NCI-H1417 (cell line): ENCODE measurements at places on chromosomes 5 and 9.
A peak's percentile ranks its signal among the peaks of the same experiment; 100 is the strongest.

DNA sequence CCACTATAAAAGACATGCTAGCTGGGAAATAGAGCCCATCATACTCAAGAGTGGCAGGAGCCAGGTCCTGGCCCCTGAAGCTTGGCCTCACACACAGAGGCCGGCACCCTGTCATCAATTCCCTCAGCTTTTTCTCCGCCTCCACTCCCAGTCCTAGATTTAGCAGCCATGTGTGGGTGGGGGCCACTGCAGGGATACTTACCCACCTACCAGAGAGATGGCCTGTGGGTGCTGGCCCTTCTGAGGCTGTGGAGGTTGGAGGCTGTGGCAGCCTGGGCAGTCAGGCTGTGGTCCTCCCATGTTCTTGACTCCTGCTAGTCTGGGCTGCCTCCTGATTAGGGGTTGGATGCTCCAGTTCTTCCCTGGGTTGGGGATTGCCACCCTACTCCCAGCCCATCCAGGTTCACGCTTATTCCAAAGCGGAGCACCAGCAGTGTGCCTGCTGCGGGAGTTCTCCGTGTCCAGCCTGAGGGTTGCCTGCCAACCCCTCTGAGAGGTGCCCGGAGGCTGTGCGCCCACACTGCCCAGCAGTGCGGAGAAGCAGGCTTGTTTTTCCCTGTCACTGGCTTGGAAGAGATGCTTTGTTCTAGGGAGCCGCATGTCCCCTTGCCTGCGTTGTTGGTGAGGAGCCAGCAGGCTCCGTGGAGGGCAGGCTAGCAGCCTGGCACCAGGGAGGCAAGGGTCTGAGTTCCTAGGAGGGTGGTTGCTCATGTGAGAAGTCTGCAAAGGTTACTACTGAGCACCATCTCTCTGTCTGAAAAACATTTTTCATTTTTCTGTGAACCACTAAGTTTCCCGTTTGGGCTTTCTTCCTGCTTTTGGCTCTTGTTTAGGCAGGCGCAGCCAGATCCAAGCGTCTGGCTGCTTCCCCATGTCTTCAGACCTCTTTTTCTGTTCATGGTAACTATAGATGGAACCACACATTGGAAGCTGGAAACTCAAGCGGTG, 7.5 kb downstream of the SLC22A5 start:
- DNase-seq: no peak

DNA sequence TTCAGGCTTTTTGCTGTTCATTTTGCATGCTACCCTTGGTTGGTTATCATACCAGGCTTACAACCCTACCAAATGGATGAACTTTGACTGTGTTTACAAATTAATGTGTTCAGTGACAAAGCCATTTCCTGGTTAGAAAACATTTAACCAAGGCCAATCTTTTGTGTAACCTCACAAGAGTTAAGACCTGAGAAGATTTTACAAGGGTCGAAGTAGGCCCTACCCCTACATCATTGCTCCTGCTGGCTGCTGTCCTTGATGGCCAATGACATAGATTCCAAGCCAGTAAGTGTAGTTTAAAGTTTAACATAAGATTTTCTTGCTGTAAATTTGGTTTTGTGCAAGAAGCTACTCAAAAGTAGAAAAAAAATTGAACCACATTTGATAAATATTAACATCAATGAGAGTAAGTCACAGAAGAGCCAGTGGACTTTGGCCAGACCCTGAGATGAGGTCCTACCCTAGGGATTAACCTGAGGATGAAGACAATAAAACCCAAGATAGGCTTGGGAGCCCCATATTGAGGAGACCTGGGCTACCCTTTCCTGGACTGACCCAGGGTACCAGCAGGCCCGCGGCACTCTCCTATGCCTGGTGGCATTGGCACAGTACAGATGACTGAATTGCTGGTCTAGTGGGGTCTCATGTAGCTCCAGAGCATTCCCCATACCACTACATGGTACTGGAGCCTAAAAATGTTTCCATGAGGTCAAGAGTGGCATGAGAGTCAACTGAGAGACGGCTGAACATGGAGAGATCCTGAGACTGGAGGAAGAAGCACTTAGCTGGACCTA, 8.3 kb downstream of the C1QTNF3 start:
- no peak for DNase-seq

DNA sequence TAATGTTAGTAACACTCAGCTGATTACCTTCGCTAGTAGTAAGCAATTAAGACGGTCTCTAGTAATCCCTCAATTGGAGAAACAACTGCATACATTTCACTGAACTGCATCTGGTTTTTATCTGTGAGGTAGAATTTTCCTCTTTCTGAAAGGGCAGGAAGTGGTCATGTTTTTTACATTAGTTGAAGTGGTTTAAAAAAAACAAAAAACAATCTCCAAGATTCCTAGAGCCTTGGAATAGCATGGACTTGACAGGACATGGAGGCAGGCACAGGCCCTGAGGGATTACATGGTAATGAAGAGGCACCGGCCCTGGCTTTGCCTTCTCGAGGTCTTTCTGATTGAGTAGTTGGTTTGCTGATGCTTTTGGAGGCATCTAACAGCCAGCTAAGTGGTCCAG, 25.8 kb downstream of the THBS4 start:
- no peak for DNase-seq

DNA sequence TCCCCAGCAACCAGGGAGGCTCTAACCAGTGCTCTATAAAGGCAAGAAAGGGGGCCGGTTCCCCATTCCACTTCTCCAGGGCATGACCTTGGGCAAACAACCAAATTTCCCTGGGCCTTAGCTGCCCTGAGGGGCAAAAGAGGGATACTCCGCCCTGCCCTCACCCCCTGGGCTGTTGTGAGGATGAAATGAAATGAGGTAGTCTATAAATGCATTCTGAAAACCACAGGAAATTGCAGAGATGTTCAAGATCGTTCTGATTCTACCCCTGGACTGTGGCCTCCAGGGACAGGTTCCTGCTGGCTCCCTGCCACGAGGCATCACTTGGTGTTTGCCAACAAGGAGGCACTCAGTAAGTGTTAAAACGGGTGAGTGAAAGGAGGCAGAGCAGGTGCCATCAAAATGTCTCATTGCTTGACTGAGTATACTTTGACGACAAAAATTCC, 5.7 kb downstream of the RAPGEF1 start:
- DNase-seq: peak; percentile 36

- no peak for DNase-seq
Observed at GRCh38 chr9:64061013-64061627, 1223.9 kb downstream of the FOXD4L5 start.

GRCh38 chr9:89145097-89145496, 33.5 kb downstream of the SHC3 start:
- DNase-seq: no peak

DNA sequence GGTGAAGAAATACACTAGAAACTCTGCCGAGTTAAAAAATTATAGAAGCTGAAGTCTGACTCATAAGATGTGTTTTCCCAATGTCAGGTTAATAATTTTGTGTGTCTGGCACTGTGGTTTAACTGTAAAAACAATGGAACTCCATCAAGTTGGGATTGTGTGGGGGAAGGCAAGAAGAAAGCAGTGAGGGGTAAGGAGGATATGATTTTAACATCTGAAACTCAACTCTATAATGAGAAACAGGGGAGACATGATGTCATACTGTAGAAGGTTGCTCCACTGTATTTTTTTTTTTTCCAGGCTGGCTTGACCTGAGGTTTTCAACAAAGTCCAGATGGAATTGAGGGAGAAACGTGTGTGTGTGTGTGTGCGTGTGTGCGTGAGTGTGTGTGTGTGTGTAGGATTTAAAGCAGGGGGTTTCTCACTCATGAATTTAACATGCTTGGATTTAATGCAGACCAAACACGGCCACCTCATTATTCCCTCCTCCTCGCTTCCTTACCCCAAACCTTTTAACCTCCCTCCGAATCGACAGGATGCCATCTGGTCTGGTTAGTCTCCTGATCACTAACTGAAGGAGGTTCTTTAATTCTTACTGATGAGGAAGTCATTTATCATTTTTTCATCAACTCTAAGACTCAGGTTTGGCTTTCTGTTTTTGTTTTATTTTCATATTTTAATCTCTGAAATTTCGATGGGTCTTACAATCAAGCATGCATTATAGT, 140.2 kb upstream of the LPAR1 start:
- DNase-seq: no peak

DNA sequence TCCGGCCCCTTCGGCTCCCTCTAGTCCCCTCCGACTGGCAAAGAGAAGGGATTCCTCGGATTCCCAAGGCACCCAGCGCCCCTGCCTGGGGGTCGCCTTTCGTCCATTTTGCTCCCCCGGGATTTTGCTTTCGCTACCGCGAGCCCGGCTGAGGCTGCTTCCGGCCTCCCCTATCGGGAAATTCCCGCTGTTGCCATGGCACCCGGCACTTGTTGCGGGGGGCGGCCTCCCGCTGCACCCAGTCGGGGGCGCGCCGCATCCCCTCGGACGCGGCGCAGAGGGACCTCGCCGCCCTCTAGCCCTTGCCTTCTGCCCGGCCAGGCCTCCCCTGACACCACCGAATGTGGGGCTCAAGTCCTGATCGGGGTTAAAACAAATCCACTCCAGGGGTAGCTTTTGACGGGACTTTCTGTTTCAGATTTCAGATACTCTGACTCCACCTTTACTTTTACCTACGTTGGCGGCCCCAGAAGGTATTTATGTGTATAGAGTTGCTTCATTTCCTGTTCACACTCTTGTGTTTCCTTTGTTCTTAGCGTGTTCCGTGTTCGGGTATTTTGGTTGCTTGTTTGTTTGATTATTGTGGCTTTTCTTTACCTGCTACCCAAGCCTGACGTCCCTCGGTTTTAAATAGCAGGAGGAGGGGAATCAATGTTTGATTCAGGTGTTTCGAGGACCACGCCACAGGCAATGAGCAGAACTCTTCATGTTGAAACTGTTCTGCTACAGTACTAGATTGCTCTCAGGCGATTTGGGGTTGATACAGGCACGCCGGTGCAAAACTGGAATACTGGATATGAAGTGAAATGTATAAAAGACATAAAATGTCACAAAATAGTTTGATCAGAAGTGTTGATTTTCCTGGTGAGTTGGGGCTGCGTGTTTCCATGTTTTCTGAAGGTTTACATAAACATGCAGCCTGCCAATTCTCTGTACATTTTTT, 1.5 kb downstream of the PARP8 start:
- DNase-seq: peak; percentile 75

GRCh38 chr5:140011297-140011802, 31.7 kb downstream of the NRG2 start:
- DNase-seq: no peak

GRCh38 chr5:117252566-117252965, 677.9 kb upstream of the SEMA6A start:
- DNase-seq: no peak

GRCh38 chr5:150241298-150242160, 48.0 kb downstream of the CAMK2A start:
- DNase-seq: no peak

DNA sequence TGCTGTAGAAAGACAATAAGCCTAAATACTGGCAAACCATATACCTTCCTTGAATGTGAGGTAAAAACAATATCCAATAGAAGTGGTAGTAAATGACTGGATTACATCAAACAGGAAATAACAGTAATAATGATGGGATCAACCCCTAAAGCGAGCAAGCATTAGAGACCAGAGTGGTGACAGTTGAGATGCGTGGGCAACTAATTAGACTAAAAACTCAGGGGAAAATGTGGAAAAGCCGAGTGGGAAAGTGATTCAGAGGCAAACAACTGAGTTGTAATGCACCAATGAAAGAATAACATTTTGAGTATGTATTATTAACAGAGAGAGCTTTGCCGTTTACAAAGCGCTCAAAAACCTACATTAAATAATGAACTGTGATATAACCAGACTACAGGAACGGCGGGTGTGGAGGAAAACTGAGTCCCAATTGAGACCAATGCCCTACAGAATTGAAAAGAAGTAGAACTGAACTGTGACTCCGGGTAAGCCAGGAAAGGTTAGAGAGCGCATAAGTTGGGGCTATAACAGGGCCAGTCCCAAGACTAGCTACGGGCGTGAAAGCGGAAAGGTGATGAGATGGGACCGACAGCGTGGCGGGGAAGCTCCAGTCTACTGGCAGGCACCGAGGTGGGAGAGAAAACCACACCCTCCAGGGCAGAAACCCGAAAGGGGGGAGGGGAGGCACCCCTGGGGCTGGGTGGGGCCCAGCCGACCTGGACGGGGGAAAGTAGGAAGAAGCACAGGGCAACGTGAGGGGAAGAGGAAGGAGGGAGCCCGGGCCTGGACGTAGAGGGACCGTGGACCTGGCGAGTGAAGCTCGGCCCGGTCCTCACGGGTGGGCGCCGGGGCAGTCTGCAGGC, 592 bp downstream of the UBAP2 start:
- DNase-seq: peak; percentile 7

GRCh38 chr5:169286572-169287300, 14.2 kb downstream of the SLIT3 start:
- DNase-seq: no peak

GRCh38 chr5:132237670-132238069, 10.0 kb upstream of the P4HA2 start:
- DNase-seq: no peak

- no peak for DNase-seq
Observed at GRCh38 chr9:76116913-76117312, 226.4 kb downstream of the PCSK5 start.

DNA sequence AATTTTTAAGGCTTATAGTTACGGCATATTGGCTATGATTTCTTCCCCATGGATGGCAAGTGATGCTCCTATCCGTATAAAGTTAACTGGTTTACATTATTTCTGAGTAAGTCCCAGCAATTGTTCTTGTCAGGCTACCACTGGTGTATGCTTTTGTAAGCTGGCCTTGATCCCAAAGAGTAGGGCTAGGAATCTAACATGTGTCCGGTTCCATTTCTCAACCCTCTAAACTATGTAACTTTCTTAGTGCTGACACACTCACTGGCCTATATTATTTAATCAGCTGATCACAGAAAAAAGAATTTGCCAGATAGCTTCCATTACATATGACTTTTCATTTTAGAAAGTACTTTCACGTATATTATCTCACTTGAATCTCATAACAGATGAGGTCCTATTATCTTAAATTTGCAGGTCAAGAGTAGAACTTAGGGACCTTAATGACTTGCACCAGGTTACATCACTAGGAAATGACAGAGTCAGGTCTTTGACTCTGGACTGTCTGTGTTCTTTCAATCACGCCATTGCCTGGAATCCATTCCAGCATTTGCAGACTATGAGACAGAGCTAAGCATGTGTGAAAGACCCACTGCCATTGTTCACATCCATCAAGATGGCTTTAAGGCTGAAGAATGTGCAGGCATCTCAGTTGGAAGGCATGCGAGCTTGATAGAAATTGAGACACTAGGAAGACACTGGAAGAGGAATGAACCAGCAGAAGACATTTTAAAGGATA, 362.9 kb downstream of the ARRDC3 start:
- DNase-seq: no peak

GRCh38 chr5:180170106-180170809, 38.8 kb downstream of the RASGEF1C start:
- no peak for DNase-seq

DNA sequence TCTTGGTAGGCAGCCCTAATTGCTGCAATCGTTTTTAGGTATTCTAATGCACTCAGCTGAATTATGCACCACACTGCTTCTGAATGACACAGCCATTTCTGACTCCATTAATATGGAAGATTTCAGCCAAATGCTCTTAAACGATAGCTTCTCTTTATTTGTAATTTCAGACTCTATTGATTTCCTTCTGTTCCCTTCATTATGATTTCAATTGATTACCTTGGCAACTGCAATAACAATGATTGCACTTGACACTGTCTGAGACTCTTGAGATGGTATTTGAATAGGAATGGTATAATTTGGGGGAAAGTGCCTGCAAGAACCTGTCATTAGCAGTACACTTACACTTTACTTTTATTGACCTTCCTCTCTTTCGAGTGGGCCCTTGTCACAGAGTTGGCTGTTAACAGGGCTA, 296.1 kb upstream of the DMAC1 start:
- DNase-seq: peak; percentile 97

- DNase-seq: no peak
Observed at GRCh38 chr5:76469656-76470290, 66.7 kb downstream of the IQGAP2 start.

- no peak for DNase-seq
Observed at GRCh38 chr9:99180199-99180598, 41.5 kb downstream of the ALG2 start.
